ENCODE measurements at places on chromosomes 2 and 18.

DNA sequence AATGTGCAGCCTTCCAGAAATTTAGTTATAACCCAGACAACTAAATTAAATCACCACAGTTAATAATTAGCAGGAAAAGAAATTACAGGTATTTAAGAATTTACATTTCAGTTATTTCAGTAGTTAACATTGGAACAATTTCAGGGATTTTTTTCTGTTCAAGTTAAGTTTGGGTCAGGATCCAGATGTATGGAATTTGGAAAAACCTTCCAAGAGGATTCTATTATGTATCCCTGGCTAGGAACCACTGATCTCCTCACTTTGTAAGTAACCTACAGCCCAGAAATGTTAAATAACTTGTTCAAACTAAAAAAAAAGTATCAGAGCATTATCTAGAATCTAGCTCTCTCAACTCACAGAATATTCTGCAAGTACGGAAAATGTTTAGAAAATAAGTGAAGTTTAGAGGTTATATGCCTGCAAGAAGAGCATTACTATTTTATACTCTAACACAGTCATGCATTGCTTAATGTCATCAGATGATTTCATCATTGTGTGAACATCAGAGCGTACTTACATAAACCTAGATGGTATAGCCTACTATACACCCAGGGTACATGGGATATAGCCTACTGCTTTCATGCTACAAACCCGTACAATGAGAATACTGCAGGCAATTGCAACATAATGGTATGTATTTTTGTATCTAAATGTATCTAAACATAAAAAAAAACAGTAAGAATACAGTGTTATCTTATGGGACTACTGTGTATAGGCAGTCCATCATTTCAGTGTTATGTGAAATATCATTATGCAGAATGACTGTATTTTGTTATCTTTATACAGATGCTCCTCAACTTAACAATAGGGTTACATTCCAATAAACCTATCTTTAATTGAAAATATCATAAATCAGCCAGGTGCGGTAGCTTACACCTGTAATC, 6.1 kb downstream of the NCKAP1 start:
- no peak for DNase-seq

DNA sequence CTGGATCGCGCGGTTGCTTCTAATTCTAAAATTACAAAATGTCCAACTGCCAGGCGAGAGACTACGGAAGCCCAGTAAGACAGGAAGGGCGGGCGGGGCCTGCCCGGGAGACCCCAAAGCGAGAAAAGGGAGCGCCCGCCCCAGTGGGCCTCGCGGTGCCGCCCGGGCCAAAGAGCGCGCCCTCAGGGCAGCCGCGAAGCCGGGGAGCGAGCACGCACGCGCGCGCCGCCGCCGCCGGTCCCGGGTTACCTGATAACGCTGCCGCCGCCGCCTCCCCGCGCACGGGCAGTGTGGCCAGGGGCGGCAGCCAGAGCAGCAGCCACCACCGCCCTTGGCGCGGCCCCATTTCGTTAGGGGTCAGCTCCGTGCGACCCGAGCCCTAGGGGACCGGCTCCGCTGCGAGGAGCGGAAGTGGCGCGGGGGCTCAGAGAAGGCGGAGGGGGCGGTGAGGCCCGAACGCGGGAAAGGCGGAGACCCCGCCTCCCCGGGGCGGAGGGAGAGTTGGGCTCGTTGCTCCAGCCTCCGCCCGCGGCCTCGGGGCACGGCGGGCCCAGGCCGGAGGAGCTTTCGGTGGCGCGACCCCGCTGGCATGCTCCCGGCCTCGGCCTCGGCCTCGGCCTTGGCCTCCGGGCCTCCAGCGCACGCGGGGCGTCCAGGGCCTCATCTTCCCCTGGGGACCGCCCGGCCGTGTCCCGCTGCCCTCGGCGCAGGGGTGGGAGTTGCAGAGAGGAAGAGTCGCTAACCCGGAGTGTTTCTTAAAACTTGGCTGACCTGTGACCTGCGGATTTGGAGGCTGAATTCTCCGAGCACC, at the start of gene NEMP2:
Gene NEMP2 (minus strand): TSS at position 413 of the 811 bp plus-strand sequence. CDS start 67 bp downstream, at position 346.
- peak; percentile 74 for DNase-seq

GRCh38 chr2:169329688-169330554, 32.4 kb downstream of the LRP2 start:
- peak; percentile 51 for DNase-seq

- no peak for DNase-seq
Measured at GRCh38 chr2:625415-626333, 51.5 kb downstream of the TMEM18 start.

- DNase-seq = no peak
Measured at GRCh38 chr18:23284629-23285028, 149.3 kb downstream of the CABLES1 start.

- no peak for DNase-seq
Measured at GRCh38 chr2:65198737-65199136, 28.9 kb upstream of the ACTR2 start.

GRCh38 chr2:20023688-20024087, 11.2 kb upstream of the MATN3 start:
- no peak for DNase-seq

GRCh38 chr2:48849770-48850169, 94.2 kb upstream of the LHCGR start:
- DNase-seq = no peak

GRCh38 chr2:126534478-126534877, 121.5 kb upstream of the GYPC start:
- no peak for DNase-seq

DNA sequence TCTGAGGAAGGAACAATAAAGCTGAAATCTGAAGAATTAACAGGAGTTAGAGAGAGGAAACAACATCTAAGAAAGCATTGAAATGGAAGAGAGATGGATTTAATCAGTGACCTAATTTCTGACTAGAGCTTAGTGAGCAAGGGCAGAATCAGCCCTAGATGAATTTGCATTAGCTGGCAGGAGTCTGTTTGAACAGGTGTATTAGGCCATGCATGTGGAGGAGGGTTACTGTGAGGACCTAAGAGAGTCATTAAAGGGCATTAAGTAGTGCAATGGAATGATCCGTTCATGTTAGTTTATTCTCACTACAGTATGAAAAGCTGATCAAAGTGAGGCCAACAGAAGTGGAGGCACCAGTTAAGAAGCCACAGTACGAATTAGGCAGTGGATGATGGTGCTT, 285.3 kb downstream of the GRB14 start:
- no peak for DNase-seq

DNA sequence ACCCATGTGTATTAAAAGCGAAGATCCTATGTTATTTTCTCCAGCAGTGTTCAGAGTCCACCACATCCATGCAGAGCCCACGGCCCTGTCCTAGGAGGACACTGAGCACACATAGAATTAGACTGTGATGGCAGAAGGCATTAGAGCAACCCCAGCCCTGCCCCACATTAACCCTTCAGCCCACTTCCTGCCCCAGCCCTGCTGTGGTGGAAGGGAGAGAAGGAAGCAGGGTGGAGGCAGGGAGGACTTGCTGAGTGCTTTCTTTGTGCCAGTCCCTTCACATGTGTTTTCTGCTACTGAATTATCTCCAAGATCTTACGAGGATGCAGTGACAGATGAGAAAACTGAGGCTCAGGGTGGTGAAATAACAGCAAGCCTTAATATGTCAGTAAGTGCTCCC, 339.0 kb downstream of the SMAD2 start:
- no peak for DNase-seq

DNA sequence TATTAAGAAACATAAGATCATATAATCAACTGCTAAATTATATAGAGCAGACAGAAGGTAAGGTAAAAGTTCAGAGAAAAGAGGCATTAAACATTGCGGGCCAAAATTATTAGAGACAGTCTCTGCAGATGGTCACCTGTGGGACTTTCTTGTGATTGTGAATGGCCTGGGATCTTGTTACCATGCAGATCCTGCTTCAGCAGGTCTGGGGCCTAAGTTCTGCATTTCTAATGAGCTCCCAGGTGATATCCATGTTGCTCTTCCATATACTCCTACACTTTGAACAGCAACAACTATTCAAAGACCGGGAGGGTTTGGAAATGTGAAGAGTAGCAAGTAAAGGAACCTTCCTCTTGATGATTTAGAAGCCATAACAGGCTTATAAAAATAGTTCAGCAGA, 8.5 kb upstream of the ETAA1 start:
- DNase-seq = no peak

- no peak for DNase-seq
Measured at GRCh38 chr2:219871351-219871750, 243.9 kb downstream of the SLC4A3 start.
